ENCODE measurements at places on chromosomes 3 and 15.

DNA sequence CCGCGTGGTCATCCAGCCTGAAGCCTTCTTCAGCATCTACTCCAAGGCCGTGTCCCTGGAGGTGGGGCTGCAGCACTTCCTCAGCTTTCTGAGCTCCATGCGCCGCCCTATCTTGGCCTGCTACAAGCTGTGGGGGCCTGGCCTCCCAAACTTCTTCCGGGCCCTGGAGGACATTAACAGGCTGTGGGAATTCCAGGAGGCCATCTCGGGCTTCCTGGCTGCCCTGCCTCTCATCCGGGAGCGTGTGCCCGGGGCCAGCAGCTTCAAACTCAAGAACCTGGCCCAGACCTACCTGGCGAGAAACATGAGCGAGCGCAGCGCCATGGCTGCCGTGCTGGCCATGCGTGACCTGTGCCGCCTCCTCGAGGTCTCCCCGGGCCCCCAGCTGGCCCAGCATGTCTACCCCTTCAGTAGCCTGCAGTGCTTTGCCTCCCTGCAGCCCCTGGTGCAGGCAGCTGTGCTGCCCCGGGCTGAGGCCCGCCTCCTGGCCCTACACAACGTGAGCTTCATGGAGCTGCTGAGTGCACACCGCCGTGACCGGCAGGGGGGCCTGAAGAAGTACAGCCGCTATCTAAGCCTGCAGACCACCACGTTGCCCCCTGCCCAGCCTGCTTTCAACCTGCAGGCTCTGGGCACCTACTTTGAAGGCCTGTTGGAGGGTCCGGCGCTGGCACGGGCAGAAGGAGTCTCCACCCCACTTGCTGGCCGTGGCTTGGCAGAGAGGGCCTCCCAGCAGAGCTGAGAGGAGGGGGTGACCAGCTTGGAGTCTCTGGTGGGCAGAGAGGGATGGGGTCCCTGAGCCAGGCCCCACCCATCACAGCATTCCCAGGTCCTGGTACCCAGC, 37.9 kb downstream of the GOLGA6A start:
- no peak for DNase-seq

- no peak for DNase-seq
Observed at GRCh38 chr3:8254489-8254888, 247.1 kb upstream of the LMCD1 start.

DNA sequence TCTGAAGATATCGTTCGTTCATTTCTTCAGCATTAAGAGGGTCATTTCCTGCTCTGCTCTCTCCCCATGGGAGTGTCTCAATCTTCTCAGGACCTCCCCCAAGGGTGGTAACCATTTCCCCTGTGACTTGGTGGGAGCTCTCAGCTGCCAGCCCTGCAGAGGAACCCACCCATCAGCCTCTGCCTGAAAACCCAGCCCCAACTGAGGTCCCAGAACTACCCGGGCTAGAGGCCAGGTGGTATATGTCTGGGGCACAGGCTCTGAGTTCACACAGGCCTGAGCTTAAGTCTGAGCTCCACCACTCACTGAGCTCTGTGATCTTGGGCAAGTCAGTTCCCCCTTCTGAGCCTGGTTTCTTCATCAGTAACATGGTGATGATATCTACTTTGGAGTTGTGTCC, 10.0 kb upstream of the ATP2B2 start:
- DNase-seq = no peak

- DNase-seq = no peak
Observed at GRCh38 chr3:128906804-128907525, 27.5 kb downstream of the ACAD9 start.

DNA sequence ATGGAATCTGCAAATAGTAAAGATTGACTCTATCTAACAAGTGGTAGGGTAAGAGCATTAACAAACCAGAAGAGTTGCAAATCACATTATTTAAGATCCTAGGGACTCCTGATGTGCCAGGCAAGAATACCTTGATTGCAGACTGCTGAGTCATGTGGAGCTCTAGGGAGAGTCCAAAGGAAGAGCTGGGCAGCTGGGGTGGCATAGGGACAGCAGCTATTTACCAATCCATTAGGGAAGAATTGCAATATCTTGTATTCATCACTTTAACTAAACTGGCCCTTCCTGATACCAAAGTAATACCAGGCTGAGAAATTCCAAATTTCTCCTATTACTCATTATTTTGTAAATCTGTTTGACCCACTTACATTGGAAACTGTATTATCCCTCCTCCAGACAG, 52.2 kb upstream of the ACP3 start:
- DNase-seq = no peak

DNA sequence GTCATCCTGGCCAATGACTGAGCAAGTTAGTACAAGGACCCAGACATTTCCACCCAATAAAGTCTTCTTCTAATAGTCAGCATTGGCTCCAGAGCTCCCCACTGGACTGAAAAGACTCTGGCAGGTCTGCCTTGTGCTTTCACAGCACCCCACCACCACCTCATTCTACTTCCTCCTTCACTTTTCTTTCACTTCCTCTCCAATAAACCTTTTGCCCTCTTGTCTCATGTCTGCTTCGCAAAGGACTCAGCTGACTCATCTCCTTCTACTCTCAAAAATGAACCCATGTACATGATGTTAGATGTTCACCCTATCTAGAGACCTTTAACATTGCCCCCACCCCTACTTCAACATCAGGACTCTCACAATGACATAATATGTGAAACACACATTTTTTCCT, 181.0 kb upstream of the PPP2R3A start:
- DNase-seq = no peak

GRCh38 chr3:58129041-58129770, 81.6 kb downstream of the DNASE1L3 start:
- no peak for DNase-seq

DNA sequence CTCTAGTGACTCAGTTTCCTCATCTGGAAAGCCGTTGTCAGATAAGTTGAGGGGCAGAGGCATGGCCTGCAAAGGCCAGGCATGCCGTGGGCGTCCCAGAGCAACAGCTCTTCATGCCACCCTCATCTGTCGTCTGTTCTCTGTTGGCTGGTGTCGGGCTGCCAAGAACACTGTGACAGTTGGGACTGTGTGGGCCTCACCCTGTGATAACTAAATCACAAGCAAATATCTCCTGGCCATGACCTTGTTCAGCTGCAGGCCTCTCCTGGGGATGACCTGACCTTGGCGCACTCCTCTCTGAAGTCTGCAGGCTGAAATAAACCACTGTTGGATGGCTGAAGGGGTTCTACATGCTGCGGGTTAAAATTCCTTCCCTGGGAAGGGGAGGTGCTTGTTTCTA, 145.9 kb downstream of the SHQ1 start:
- no peak for DNase-seq

GRCh38 chr3:146747928-146748327, 142.8 kb upstream of the PLSCR5 start:
- peak; percentile 32 for DNase-seq

DNA sequence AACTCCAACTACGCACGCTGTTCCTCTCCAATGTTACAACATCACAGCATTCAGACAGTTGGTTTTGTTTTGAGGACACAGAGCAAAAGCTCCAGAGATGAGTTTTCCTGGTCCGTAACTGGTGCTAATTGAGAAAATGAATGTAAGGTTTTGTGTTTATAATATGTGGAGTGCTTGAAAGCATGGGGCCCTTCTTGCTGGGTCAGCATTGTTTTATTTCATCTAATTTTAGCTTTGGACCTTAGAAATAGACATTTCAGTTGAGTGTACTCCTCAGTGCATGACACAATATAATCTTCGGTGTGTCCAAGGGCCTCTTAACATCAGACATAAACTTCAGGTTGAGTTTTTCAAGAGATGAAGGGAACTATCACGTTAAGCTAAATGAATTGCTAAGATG, 37.1 kb downstream of the ANAPC13 start:
- no peak for DNase-seq

- DNase-seq = no peak
Observed at GRCh38 chr15:26561896-26562295, 211.0 kb downstream of the GABRB3 start.

DNA sequence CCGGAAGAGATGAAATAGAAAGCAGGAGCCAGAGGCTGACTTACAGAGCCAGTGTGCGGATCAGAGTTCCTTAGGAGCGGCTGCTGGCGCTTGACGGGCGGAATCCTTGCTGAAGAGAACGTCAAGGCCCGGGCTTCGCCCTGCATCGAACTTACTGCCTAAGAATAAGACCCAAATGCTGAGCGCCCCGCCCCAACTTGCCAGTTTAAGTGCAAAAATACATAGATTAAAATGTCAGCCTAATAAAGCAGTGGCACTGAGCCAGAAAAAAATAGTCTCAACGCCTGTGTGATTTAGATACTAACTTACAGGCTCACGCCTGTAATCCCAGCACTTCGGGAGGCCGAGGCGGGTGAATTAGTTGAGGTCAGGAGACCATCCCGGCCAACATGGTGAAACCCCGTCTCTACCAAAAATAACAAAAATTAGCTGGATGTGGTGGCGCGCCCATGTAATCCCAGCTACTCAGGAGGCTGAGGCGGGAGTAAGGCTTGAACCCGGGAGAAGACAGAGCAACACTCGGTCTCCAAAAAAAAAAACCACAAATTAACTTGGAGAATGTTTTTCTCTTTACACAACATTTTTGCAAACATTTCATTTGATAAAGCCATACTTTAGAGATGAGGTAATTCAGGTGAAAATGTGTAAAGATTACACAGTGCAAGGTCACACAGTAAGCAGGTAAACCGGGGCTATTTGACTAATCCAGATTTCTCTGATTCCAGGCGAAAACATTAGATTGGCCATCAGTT, 1.2 kb upstream of the UBP1 start:
- peak; percentile 75 for DNase-seq

- DNase-seq = no peak
Observed at GRCh38 chr3:190369668-190370295, 18.2 kb upstream of the CLDN16 start.

DNA sequence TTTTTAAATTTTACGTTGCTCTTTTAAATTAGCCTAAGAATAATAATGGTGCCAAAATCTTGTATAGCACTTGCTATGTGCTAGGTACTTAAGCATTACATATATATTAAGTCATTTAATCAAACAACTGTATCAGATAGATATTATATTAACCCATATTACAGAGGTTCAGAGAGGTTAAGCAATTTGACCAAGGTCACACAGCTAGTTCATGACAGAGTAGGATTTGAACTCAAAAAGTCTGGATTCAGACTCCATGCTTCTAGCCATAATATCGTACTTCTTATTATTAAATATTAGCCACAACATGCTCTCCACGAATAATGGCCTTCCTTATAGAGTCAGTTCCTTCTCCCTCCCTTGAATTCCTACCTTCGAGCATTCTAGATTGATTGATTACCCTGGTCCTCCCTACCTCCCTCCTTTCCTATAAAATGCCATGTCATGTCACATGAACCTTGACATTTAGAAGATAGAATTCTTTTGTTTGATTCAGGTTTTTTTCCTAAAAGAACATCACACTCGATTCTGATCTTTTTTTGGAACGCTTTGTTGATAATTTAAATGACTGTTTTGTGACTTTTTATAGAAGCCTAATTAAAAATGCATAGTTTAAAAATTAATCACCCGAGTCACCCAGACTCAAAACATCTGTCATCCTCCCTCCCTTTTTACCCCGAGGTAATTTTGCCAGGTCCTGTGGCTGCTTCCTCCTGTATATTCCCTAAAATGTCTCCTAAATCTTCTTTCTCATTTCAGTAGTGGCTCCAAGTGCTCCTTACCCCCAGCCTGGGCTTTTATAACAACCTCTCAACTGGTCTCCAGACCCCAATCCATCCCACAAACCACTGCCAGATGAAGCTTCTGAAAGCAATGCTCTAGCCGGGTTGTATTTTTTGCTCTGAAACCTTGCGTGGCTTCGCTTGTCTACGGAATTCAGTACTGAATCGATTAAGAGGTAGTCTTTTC, 8.5 kb upstream of the PSMD6 start:
- no peak for DNase-seq

DNA sequence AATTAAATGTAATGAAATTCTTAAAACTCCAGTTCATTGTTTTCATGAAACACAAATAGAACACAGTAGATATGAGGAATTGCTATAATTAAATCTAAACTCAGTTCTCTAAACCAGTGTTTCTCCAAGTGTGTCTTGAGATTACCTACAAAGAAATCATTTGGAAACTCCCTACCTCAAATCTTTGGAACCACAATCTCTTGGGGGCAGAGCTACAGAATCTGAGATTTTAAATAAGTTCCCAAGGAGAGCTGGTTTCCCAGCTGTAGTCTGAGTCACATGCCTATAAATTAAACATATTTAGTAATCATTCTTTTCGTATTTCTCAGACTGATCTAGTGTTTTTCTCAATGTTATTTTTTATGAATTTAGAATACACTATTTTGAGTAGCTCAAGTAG, 17.0 kb upstream of the ACTC1 start:
- no peak for DNase-seq

GRCh38 chr15:90994059-90994416, 297 bp downstream of the PRC1 start:
- no peak for DNase-seq

DNA sequence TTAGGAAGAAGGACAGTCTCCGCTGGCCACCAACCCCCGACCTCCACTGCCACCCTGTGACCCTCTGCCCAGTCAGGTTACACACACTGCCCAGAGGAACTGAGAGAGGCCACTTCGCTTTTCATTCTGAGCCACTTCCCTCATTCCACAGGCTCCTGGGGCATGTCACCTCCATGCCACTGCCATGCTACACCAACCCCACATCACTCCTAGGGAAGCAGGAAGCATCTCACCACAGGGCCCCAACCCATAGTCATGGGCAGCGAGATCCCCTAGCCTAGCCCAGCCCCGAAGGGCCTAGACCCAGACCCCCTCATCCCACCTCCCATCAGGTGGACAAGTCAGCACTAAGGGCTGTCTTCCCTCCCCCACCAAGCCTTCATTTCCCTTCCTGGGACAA, 1.4 kb downstream of the PLCB2 start:
- no peak for DNase-seq

DNA sequence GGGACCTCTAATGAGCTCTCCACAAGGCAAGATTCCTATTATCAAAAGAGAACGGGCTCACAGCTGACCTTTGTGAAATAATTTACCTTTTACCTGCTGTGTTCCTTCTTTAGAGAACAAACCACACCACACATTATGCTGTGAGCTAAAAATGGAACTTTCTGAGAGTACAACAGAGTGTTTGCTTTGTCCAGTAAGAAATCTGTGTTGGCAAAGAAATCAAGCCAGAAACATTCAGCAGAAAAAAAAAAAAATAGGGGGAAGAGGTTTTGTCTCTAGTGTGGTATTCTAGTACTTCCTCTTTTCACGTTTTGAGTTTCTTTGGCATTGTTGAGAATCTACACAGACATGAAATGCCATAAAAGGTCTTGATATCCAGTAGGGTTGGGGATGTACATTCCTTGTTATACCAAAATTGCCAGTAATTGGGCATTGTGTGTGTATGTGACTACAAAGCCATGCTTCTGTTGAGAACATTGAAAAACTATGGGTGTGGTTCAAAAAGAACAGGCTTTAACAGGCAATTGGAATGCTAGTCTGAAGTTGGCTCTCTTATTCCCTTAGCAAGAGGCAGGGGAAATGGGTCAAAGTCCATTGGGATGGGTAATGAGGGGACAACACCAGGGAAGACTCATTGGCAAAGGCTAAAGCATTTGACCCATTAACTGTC, 273.5 kb downstream of the NEK10 start:
- DNase-seq = no peak

- DNase-seq = peak; percentile 75
Observed at GRCh38 chr15:93948726-93949125, 282.6 kb upstream of the MCTP2 start.

GRCh38 chr3:29515451-29515850, 234.6 kb downstream of the RBMS3 start:
- no peak for DNase-seq

- DNase-seq = no peak
Observed at GRCh38 chr3:184785890-184786279, 26.1 kb upstream of the VPS8 start.

- DNase-seq = no peak
Observed at GRCh38 chr3:102024270-102024904, 175.1 kb downstream of the NFKBIZ start.

- no peak for DNase-seq
Observed at GRCh38 chr15:70234256-70234905, 136.7 kb upstream of the TLE3 start.
